ENCODE measurements at places on chromosomes 11 and 22.

GRCh38 chr22:32619614-32620426 is 145.2 kb downstream of the FBXO7 start:
- no peak for DNase-seq

- DNase-seq, result peak; percentile 53
These were observed 17.2 kb downstream of the CLDN25 start for GRCh38 chr11:113796663-113797259.

DNA sequence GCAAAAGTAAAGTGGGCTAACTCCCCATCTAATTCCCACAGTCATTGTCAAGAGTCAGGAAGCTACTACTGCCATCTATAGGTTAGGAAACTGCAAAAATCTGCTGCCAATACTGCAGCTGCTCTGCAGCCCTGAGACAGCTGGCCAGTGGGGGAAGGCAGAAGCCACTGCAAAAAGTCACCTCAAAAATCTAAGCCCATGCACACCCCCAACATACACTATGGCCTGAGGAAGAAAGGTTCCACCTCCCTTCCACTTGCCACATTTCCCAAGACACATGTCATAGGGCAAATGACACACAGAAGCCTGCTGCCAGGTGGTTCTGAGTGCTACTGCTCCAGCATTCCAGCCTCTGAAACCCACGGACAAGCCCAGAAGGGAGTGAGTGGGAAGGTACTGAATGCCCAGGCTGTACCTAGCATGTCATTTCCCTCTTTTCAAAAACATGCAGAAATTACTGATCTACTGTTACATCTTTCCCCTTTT is 36.9 kb downstream of the DGCR2 start:
- no peak for DNase-seq

DNA sequence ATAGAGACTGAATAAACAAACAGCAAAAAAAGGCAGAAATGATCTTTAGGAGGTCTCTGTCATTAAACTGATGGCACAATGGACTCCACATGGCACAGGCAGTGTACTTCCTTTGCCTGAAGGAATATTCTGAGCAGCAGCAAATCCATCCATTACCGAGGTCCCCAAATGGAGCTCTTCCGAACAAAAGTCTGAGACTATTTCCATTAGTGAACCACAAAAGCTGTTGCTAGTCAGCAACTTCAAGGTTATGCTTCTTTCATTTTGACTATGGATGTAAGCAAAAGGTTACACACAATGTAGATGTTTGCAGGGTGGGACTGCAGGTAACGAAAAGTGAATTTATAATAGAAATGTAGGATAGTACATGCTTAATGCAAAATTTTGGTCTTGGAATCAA is 14.5 kb downstream of the NARS2 start:
- DNase-seq, result no peak

GRCh38 chr11:68216171-68216938 is 3.3 kb upstream of the KMT5B start:
- DNase-seq, result no peak

GRCh38 chr11:35211952-35212351 is 73.0 kb downstream of the CD44 start:
- DNase-seq, result no peak

DNA sequence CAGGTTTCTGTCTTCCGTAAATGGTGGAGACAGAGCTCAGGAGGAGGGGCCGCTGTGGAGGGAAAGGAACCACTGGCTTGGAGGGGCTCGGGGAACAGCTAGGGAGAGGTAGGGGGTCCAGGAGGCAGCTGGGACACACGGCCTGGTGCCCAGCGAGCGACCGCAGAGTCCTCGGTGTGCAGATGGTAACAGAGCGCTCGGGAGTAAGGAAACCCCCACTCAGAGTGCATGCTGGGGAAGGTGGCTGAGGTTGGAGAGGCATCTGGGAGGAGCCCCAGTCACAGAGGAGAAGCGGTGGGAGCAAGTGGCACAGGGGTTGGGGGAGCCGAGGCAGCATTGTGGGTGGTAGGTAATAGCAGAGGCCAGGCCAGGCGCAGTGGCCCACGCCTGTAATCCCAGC is 10.8 kb upstream of the NCF4 start:
- no peak for DNase-seq

DNA sequence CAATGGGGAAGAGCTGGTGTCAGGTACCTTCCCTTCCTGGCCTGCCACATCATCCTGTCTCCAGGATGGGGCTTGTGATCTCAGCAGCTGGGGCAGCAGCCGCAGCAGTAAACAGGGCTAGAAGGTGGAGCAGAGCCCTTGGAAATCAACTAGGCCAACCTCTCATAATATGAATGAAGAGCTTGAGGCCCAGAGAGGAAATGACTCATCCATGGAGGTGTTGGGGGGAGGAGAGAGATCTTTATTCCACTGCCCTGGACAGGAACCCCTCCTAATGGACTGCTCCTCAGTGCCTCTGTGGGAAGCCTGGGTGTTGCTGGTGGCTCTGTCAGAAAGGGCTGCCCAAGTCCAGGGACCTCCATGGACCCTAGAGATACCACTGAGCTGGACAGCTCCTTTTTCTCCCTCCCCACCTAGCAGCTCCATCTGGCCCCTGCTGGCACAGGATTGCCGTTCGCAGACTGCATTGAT is 111.8 kb downstream of the OSBP2 start:
- peak; percentile 53 for DNase-seq

DNA sequence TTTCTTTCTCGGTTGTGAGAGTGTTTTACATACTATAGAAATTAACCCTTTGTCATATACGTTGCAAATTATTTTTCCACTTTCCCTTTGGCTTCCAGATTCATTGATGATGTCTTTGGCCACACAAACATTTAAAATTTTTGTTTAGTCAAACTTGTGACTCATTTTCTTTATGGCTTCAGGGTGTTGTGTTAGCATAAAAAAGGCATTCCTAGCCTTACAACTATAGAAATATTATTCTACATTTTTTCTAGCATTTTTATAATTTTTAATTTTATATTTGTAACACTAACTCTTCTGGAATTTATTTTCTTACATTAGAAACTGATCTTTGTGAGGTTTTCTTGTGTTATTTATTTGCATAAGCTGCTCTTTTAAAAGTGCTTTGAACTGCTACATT is 12.1 kb downstream of the GRIA4 start:
- no peak for DNase-seq

DNA sequence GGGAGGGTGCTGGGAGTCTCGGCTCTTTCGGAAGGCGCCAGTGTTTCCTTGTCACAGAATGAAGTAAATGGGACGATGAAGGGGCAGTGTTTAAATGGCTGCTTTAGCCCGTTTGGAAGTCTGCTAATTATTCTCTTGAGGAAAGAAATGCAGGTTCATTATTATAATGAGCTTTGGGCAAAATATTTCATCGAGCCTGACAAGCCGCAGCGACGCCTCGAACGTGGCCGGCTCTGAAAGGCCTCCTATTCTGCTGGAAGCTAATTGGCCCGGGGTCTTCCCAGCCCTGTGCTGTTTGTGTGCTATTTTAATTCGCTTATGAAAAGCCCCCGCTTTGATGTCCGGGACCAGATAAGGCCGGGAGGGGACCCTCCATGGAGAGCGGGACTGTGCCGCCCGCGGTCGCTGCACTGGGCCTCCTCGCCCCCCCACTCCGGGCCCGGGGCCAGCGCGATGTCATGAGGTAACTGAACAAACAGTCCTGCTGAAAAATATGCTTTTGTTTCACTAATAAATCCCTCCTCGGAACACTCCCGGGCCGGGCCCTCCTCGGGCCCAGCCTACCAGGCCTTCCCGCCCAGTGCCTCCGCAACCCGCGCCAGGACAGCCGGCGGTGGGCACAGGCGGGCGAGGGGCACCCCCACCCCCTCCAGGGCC is 78.4 kb downstream of the CDKN1C start:
- DNase-seq, result no peak

- DNase-seq, result no peak
These were observed 88.1 kb upstream of the NARS2 start for GRCh38 chr11:78662811-78663210.

GRCh38 chr11:2215230-2215560 is 43.6 kb upstream of the TH start:
- no peak for DNase-seq

DNA sequence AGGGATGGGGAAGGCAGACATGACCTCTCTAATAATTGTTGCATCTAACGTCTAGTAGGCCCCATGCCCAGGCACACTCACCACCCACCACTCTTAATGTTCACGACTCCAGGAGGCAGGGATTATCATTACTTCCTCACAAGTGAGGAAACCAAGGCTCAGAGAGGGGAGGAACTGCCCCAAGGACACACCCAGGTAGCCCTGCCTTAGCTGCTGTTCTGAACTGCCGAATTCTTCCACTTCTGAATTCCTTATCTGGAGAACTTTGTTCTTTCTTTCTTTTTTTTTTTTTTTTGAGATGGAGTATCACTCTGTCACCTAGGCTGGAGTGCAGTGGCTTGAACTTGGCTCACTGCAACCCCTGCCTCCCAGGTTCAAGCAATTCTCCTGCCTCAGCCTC is 16.7 kb downstream of the SLCO2B1 start:
- DNase-seq, result no peak

GRCh38 chr11:2673871-2674471 is 25.8 kb downstream of the KCNQ1OT1 start:
- DNase-seq, result no peak

DNA sequence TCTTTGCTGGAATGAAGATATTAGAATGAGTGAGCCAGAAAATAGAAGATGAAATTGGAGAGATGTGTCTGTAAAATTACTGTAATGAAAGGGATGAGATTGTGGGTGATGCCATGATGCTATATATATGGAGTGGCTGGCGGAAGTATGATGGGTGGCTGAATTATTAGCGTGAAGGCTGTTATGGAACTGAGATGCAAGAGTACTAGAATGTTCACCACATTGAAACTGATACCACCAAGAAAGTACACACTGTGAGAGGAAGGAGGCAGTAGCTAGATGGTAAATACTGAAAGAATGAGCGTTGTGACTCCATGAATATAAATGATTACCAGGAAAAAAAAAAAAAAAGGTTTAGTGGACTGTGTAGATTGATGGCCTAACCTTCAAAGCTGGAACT is 411.9 kb downstream of the CNTN5 start:
- no peak for DNase-seq

DNA sequence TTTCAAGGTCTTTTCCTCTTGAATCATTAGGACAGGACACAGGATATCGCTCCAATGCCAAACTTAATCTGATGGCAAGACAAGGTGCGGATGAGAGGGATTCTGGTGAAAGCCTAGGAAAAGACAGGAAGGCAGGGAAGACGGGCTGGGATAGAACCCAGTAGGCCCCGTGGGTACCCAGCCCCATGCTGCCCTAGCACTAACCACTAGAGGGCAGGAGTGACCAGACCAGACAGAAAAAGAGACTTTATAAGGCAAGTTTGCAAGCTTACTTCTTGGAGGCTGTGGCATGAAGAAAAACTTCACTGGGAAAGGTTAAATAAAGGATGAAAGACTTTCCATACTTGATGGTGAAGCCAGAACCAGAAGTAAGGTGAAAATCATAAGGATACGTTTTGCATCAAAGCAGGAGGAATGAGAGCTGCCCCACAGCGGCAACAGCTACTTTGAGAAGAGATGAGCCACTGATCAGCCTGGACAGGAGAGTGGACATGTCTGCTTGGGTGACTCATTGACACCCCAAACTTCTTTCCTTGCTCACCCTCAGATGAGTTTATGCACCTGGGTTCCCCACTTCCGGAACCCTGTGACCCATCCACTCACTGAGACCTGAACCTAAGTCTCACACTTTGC is 39.8 kb downstream of the SYN3 start:
- peak; percentile 40 for DNase-seq

DNA sequence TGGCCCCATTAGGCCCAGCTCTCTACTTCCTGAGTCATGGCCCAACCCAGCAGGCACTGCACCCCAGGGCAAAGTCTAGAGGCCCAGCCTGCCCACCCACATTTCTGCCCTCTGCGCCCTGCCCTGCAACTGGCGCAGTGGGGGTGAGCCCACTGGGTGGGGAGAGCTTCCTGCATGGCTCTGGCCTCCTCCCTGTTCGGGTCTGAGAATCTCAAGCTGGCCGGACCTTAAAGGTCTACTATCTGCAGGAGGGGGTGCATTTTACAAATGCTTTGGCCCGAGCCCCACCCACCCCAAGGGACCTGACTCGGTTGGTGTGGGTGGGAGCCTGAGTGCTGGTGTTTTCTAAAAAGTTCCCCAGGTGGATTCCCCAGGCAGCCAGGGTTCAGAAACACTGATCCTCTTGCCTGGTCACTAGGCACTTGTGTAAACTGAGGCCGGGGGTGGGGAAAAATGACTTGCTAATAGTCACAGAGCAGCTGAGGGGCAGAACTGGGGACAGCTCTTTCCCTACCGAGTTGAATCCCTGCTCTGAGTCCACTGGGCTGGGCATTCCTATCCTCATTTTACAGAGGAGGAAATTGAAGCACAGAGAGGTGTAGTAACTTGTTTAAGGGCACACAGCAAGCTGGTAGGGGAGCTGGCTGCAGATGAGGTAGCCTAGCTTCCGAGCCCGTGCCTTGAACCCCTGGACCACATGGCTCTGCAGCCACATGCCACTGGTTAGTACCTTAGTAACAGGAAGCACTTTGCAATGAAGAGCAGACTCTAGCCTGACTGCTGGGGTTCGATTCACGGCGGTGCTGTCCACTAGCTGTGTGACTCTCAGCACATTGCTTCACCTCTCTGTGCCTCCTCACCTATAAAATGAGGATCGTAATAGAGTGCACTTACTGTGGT is 36.3 kb downstream of the CD82 start:
- DNase-seq, result peak; percentile 20

All from RWPE1 (cell line).